Activated CD4-positive, alpha-beta T cell treated with anti-CD3 and anti-CD28 coated beads for 1 hour (primary cell): ENCODE measurements at places on chromosomes 5 and 9.

GRCh38 chr9:116365056-116365471, 211.5 kb downstream of the PAPPA start:
- no peak for DNase-seq

DNA sequence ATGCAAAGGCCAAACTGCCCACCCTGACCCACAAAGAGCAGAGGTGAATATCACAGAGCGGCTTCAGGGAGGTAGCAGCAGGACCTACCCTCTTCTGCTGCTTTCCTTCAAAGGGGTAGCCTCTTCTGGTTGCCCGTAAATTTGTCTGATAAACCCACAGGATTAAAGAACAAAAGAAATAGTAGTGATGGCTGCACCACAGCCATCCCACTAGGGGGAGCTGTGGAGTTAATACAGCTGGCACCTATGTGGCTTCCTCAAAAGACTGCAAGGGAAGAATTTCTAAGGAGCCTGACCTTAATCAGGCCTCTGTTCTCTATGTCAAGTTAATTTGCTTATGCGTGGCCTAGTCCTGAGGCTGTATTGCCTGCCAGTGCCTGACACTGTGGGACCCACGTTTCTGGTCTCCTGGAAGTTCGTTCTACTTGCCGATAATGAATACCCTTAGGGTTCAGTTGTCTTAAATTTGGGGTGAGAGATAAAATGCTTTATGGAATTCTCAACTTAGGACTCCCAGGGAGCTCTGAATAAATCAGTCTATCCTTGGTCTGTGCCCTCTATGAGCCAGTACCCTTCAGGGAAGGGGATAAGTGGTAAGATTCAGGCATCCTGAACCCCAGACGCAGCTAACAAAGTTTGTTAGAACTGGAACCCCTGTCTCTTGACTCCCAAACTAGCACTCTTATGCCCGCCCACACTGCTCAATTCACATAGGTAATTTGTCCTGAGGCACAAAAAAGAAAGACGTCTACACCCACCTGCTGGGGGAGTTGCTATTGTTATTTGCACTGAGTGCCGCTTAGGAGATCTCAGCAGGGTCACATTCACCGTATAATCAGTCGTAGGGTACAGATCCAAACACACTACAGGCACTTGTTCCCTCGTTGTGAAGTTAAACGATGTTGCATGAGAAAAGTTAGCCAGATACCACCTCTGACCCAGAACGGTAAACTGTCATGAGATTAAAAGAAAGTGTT, 77.1 kb downstream of the SUSD1 start:
- DNase-seq, result peak; percentile 43

DNA sequence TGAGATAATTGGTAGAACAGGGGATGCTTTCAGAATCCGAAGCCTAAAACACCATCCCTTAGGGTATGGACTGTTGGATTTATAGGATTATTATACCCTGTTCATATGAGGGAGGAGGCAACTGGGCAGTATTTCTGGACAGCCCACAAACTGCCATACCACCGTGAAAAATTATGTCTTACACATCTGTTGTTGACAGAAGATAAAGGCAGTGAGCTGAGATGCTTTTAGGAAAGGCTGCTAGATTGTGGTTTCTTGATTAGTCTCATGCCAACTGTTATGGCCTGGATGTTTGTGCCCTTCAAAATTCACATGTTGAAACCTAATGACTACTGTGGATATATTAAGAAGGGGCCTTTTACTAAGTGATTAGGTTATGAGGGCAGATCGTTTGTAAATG, 83.7 kb upstream of the DHFR start:
- no peak for DNase-seq

DNA sequence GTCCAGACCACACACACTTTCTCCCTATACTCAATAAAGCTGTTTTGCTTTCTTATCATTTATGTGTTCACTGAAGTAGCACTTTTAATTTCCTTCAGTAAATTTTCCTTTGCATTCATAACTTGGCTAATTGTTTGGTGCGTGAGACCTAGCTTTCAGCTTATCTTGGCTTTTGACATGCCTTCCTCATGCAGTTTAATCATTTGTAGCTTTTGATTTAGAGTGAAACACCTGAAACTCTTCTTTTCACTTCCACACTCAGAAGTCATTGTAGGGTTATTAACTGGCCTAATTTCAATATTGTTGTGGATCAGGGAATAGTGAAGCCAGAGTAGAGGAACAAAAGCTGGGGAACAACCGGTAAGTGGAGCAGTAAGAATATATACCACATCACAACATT, 114.7 kb downstream of the ST8SIA4 start:
- DNase-seq, result no peak

- DNase-seq, result no peak
Measured at GRCh38 chr5:179438461-179438860, 93.2 kb upstream of the ADAMTS2 start.

DNA sequence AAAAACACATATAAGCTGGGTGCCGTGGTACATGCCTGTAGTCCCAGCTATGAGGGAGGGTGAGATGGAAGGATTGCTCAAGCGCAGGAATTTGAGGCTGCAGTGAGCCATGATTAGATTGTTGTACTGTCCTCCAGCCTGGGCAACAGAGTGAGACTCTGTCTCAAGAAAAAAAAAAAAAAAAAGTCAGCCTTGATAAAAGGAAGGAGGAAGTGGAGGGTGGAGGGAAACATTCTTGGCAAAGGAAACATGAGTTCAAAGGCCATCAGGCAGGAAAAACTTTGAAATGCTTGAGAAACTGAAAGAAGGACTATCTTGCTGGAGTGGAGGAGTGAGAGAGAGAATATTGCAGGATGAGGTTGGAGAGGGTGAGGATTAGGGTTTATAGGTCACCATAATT, 18.3 kb upstream of the ANKHD1 start:
- DNase-seq, result no peak

GRCh38 chr5:1731091-1731639, 68.5 kb downstream of the MRPL36 start:
- DNase-seq, result peak; percentile 1

- DNase-seq, result no peak
Measured at GRCh38 chr5:18992264-18992663, 995.7 kb downstream of the CDH18 start.

DNA sequence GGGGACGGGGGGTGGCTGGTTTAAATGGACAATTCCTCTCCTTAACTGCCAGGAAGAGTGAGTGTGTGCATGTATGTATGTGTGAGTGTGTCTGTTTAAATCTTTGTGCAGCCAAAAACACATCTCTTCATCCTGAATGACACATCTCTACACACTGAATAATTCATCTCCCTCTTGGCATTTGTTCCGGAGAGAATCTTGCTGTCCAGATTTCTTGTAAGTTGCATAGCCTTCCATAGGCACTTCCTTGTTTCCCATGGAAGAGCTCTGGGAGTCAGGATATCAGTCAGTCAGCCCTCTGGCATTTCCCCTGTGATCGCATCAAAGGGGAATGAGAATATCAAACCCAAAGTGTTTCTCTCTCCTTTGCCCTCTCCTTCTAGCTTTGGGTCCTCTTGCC, 74.7 kb downstream of the WWC1 start:
- no peak for DNase-seq

DNA sequence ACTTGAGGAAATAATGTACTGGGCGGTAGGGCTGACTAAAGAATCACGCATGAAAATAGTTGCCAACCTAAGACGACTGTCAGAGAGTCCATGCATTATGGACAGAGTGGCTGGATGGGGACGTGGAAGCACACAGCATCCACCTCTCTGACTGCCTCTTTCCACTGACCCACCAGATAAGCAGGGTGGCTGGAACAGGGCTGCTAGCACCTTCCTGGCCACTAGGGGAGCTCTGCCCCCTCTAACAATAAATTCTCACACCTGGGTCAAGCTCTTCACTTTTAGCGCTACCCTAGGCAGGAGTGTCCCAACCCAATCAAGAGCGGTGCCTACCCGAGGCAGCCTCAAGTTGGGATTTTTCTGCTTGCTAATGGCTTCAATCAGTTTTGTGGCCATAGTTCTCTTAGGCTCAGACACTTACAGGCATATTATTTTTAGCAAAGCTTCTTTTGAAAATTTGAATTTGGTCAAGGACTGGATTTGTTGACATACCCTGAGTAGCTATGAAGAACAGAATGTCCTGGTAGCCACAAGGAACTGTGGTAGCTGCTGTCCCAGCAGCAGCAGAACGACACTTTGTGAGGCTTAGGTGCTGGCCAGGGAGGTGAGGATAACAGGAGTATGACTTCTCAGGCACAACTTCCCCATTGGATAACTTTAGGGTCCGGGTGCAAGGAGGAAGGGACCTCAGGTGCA, 6.9 kb upstream of the TPM2 start:
- peak; percentile 34 for DNase-seq

DNA sequence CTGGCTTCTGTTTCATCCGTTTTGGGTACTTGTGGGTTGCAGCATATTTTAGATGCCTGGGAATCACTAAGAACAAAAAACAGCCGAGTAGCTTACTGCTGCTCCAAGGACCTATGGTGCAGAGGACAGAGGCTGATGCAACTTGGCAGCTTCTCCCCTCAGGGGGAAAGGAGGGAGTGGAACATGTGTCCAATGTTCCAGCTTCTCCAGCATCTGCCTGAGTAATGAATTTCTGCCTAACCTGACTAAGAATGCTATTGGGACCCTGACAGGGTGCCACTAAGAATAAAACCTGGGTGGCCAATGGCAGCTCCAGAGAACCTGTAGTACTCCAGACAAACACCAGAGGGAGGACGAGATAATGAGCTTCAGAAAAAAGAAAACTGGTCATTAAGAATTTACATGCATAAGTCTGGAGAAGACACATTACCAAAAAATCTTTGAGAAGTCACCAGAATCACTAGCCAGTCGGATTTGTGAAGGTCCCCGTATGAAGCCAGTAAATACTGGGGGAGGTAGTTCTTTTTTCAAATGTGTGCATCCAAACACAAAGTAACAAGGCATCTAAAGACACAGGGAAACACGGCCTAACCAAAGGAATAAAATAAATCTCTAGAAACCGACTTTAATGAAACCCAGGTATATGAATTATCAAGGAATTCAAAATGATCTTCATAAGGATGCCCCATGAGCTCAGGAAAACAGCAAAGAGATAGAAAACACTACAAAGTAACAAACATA, 293.5 kb downstream of the HINT1 start:
- no peak for DNase-seq

DNA sequence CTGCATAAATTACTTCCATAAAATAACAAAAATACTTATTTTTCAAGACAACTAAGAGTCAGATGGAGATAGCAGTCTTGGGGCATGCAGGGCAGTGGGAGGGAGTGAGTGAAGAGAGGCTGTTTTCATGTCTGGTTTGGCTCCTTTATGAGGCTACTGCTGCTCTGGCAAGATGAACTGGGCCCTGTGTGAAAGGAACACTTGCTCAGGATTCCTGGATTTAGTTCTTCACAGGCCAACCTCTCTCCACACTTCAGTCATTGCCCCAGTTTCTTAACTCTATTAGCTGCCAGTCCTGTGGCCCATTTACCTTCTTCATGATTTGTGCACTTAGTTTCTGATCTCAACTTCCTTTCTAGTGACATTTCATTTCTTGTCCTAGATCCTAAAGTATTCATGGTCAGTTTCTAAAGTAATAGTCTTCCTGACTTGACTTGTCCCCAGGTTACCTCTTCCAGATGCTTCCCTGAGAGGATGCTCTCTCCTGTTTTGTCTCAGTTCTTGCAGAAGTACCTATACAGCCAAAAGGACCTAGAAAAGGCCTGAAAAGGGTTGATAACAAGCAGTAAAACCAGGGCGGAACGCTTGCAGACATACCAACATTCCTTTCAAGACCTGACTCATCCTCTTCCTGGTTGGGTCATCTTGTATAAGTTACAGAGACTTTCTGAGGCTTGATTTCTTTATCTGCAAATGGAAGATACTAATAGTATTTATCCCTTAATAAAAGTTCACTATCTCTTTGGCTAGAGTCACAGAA, 77.0 kb upstream of the ZFAND5 start:
- no peak for DNase-seq

DNA sequence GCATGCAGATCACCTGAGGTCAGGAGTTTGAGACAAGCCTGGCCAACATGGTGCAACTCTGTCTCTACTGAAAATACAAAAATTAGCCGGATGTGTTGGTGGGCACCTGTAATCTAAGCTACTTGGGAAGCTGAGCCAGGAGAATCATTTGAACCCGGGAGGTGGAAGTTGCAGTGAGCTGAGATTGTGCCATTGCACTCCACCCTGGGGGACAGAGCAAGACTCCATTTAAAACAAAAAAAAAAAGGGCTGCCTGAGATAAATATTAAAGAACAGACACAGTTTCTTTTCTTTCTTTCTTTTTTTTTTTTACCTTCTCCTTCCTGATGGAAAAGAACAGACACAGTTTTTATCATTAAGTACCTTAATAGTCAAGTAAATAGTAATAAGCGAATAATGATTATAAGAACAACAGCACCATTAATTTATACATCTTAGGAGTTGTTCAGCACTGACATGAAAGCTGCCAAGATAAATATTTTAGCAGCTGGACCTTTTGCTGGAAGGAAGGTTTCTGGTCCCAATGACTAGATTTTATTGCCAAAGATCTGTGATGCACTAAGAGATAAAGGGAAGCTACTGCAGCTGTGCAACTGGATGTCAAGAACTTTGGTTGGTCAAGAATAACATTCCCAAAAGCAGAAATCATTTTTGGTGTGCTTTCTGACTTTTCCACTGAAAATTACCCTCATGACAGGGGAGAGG, 7.0 kb downstream of the CENPP start:
- no peak for DNase-seq

DNA sequence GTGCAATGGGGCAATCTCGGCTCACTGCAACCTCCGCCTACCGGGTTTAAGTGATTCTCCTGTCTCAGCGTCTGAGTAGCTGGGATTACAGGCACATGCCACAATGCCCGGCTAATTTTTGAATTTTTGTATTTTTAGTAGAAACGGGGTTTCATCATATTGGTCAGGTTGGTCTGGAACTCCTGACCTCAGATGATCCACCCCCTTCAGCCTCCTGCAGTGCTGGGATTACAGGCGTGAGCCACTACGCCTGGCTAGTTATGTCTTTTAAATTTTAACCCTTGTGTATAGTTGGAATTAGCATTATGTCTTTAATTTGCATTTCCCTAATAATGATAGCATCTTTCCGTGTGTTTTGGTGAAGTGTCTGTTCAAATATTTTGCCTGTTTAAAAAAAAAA, 11.5 kb downstream of the GPBP1 start:
- DNase-seq, result no peak

GRCh38 chr5:35345222-35345621, 114.9 kb upstream of the PRLR start:
- no peak for DNase-seq

DNA sequence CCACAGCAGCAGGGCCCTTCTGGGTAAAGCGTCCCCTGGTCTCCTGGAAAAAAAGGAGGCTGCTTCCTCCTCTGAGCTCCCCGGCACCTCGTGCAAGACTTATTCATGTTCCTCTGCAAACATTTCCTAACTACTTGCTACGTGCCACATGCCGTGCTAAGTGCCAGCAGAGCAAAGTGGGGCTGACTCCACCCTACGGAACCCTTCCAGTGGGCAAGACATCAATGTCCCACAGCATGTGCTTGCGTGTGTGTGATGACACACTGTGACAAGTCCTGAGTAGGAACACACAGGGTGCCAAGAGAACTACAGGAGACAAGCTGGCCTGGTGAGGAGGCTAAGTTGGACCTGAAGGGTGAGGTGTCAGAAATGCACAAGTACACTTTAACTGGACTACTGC, 57.4 kb downstream of the SEMA4D start:
- no peak for DNase-seq
